ENCODE measurements at places on chromosomes 6 and 20. TPM values are rescaled to one million over a fixed set of nuclear protein-coding genes. Genes with fewer than 3 reads are reported as not detected.

GRCh38 chr6:18347021-18347577 is 40.1 kb upstream of the RNF144B start:
- no peak for DNase-seq
- no peaks in the 10 kb centered on the region for H3K36me3 ChIP-seq
- no peaks in the 10 kb centered on the region for H3K27me3 ChIP-seq
- H3K27ac ChIP-seq: no peak overlapping the region
- peaks cover under 1% of the 10 kb centered on the region for H3K4me1 ChIP-seq
- no peak overlapping the region for H3K4me3 ChIP-seq

DNA sequence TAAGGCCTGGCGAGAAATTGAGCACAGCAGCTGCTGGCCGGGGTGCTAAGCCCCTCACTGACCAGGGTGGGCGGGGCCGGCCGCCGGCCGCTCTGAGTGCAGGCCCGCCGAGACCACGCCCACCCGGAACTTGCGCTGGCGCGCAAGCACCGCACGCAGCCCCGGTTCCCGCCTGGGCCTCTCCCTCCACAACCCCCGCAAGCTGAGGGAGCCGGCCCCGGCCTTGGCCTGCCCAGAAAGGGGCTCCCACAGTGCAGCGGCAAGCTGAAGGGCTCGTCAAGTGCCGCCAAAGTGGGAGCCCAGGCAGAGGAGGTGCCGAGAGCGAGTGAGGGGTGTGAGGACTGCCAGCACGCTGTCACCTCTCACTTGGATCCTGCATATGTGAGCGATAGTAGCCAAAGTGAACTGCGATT is 251.2 kb downstream of the GJA1 start:
- H3K4me1 ChIP-seq: peaks cover 8% of the 10 kb centered on the region
- H3K36me3 ChIP-seq: no peaks in the 10 kb centered on the region
- no peak for DNase-seq
- H3K27ac ChIP-seq: no peak overlapping the region

DNA sequence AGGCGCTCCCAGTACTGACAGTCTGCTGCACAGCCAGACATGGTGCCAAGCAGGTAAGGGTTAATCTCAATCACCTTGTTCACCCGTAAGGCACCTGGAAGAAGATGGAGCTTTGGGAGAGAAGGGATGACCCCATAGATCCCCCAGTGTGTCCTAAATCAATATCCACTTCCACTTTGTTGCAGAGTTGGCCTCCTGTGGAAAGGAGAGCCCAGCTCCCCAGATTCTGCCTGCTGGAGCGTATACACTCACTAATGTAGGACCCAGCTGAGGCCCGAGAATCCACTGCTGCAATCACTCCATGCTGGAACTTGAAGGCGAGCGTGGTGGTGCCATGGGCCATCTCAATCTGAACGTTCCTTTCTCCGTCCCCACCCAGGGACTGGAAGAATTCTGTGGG is 1.2 kb downstream of the PSMB8 start:
- DNase-seq: no peak

DNA sequence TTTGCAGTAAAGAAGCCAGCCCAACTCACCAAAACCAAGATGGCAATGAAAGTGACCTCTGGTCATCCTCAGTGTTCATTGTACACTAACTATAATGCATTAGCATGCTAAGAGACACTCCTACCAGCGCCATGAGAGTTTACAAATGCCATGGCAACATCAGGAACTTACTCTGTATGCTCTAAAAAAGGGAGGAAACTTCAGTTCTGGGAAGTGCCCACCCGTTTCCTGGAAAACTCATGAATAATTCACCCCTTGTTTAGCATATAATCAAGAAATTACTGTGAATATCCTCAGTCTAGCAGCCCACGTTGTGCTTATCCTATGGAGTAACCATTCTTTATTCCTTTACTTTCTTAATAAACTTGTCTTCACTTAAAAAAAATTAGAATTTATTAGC is 19.4 kb upstream of the TRERF1 start:
- no peaks in the 10 kb centered on the region for H3K36me3 ChIP-seq
- H3K4me3 ChIP-seq: no peak overlapping the region
- no peaks in the 10 kb centered on the region for H3K27me3 ChIP-seq
- no peaks in the 10 kb centered on the region for H3K4me1 ChIP-seq

DNA sequence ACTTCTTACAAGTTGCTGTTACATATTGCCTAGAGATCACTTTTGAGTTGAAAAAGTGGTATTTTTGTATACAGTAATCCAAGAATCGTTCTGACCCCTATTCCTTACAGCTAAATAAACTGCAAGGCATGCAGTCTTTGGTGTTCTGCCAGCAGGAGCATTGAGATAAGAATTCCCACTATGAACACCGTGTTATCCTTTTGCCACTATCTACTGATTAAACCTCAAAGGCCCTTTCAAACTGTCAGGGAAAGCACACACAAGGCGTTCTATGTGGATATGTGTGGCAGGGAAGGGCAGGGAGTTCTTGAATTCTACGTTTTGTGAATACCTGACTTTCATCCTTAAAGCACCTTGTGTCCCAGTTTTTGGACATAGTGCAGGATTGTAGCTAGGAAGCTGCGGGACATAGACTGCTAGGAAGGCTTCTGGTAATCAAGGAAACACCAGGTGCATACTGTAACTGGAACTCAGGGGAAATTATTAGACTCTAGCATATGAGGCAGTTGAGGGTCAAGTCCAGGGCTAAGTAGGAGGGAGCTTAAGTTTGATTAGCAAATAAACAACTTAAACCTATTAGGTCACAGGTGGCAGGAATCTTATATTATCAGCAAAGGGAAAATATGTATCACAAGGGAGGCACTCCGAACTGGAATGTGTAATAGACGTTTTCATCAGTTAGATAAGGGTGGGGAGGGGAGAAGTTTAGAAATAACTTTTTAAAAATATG is 506.6 kb downstream of the RNF144B start:
- no peaks in the 10 kb centered on the region for H3K27me3 ChIP-seq
- H3K36me3 ChIP-seq: no peaks in the 10 kb centered on the region
- H3K4me3 ChIP-seq: no peak overlapping the region
- no peaks in the 10 kb centered on the region for H3K4me1 ChIP-seq

DNA sequence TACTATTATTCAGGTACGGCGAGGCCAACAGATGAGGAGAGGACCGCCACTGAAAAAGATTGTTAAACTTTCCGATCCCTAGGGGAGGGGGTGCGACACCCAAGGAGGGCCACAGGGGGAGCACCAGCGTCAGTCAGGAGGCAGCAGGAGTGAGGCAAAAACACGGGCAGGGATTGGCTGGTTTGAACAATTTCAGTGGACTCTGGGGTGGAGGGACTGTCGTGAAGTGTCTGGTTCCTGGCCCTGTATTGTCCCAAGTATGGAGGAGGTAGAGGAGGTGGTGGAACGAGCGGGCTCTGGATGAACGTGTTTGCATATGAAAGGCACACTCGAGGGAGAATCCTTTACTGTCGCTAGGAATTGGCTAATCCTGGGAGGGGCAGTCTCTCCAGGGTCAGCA is 32.5 kb upstream of the MCUR1 start:
- no peaks in the 10 kb centered on the region for H3K27me3 ChIP-seq
- no peak overlapping the region for H3K27ac ChIP-seq
- H3K36me3 ChIP-seq: no peaks in the 10 kb centered on the region
- DNase-seq: peak; percentile 61
- no peak overlapping the region for H3K4me3 ChIP-seq

DNA sequence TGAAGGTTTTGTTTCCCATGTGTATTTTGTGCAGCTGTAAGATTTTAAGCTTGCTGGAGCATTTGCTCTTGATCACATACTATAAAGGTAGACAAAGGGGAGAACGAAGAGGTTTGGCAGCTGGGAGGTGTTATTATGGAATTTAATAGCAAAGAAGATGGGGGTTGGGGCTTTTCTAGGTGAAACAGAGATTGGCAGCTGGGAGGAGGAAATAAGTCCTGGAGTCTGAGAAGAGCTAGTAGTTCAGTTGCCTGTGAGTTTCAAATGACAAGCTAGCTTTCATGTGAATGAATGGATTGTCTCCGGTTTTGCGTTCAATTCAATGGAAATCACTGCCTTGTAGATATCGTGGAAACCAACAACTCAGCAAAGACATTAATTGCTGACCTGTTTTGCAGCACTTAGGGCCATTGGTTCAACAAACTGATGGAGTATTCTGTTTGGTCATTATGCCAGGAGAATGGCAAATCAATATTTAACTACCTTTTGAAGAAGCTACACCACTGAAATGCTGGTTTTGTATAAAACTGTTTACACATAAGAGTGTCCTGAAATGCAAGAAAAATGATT is 38.1 kb upstream of the FLRT3 start:
- H3K4me1 ChIP-seq: no peaks in the 10 kb centered on the region
- H3K36me3 ChIP-seq: no peaks in the 10 kb centered on the region
- no peak overlapping the region for H3K4me3 ChIP-seq
- no peaks in the 10 kb centered on the region for H3K27me3 ChIP-seq
- no peak for DNase-seq
- H3K27ac ChIP-seq: no peak overlapping the region

DNA sequence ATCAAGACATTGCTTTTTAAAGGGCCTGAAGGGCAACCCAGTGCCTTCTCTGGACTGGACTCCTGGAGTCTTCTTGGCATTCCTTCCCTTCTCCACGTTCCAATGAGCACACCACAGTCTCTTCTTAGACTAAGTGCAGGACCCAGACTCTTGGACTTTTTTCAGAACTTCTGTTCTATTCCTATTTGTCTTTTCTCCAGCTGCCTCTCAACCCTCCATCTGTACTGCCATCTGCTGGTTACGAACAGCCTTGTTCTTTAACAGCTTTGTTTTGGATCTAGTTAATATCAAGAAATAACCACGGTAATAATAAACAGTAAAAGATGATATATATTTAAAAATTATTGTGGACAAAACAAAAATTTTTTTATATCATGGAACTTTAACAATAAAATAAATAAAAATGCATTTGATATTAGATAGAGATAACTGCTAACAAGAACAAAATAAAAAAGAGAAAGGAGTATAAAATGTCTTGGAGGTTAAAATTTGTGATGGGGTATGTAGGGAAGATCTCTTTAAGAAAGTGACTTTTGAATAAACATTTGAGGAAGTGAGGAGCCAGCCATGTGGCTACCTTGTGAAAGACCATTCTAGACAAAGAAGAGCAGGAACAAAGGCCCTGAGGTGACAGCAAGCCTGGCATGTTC is 105.1 kb upstream of the HCRTR2 start:
- H3K36me3 ChIP-seq: no peaks in the 10 kb centered on the region
- H3K4me3 ChIP-seq: no peak overlapping the region
- no peaks in the 10 kb centered on the region for H3K27me3 ChIP-seq
- H3K27ac ChIP-seq: no peak overlapping the region
- H3K4me1 ChIP-seq: no peaks in the 10 kb centered on the region

GRCh38 chr6:110419028-110419739 is 3.8 kb upstream of the DDO start:
- peaks cover 18% of the 10 kb centered on the region for H3K4me1 ChIP-seq
- H3K27me3 ChIP-seq: no peaks in the 10 kb centered on the region
- no peak overlapping the region for H3K27ac ChIP-seq
- no peak overlapping the region for H3K4me3 ChIP-seq
- no peaks in the 10 kb centered on the region for H3K36me3 ChIP-seq

GRCh38 chr20:13694420-13695150 is 55.9 kb upstream of the TASP1 start:
- no peaks in the 10 kb centered on the region for H3K4me1 ChIP-seq
- H3K4me3 ChIP-seq: no peak overlapping the region
- DNase-seq: no peak
- H3K36me3 ChIP-seq: no peaks in the 10 kb centered on the region
- no peaks in the 10 kb centered on the region for H3K27me3 ChIP-seq
- H3K27ac ChIP-seq: no peak overlapping the region

VTA1 gene
- total RNA-seq: 46.4 TPM
